Naive thymus-derived CD4-positive, alpha-beta T cell (primary cell): ENCODE measurements at places on chromosomes 1 and 21. TPM values are rescaled to one million over a fixed set of nuclear protein-coding genes. Genes with fewer than 3 reads are reported as not detected.

The LCK gene
- total RNA-seq = 292 TPM

The VANGL2 gene
- 0.05 TPM for total RNA-seq

DNA sequence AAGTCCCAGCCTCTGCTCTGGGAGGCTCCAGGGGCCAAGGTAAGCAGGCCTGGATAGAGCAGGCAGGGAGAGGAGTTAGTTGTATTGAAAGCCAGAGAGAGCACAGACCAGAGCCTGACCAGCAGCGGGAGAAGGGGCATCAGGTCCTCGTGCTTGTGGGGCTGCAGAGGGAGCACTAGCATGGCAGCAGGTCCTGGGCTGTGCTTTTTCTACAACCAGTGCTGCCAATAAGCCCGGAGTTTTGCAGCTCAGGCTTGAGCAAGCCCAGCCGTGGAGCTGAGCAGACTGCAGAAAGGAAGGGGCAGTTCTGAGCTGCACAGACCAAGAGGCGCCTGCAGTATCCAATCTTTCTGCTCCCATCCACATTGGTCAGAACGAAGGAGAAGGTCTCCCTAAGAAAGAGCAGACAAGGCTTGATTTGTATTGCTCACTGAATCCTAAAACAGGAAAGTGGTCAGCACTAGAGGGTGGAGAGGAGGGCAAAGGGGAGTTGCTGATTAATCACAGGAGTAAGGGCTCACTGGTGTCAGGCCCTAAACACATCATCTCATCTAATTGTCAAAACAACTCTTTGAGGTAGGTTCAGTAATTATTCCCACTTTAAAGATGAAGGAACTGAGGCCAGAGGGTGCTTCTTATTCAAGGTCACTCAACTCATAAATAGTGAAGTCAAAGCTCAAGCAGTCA is 2.7 kb downstream of the DENND2D start:
- peak; percentile 84 for DNase-seq

The MCOLN3 gene
- total RNA-seq = 11.1 and 11.5 TPM in 2 replicates

The CFAP57 gene
- 0.07 TPM for total RNA-seq

DNA sequence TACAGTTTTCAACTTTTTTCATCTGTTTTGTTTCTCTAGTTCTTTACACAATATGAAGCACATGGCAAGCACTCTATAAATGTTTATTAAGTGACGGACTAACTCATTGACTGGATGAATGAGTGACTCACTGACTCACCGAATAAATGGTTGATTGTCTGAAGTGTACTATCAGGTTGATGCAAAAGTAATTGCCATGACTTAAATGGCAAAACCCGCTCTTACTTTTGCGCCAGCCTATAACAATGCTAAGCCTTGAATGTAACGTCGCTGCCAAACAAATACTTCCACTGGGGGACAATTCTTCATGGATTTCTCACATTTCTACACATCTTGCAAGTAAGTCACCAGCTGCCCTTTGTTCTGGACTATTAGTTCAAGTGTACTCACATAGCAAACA is 109.0 kb upstream of the KCTD3 start:
- no peak for DNase-seq

The MYCL gene
- 0.25 TPM in 1 of 2 replicates, not detected in the other for total RNA-seq

The MROH7 gene
- total RNA-seq = 1.9 TPM

The LAMB3 gene
- 5.7 TPM for total RNA-seq

The RHD gene
- 0.27 TPM for total RNA-seq

DNA sequence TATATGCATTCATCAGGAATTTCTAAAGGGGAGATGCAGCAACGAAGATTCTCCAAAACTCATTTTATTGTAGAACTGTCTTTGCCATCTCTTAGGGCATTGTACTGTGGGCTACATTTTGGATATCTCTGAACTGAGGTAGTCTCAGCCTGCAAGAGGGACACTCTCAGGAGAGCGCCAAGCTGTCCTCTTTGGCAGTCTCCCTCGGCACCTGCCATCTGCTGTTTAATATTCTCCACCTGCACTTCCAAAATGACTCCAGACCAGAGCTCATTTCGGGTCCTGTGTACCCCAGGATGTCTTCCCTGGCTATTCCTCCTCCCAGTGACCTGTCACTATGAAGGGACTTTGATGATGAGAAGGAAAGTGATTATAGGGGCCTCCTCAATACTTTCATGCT is 356.3 kb upstream of the C1orf174 start:
- DNase-seq = no peak

GRCh38 chr1:23357138-23357908 is 12.3 kb downstream of the ZNF436 start:
- no peak for DNase-seq

- DNase-seq = no peak
Observed at GRCh38 chr1:208189183-208189582, 55.0 kb downstream of the PLXNA2 start.

DNA sequence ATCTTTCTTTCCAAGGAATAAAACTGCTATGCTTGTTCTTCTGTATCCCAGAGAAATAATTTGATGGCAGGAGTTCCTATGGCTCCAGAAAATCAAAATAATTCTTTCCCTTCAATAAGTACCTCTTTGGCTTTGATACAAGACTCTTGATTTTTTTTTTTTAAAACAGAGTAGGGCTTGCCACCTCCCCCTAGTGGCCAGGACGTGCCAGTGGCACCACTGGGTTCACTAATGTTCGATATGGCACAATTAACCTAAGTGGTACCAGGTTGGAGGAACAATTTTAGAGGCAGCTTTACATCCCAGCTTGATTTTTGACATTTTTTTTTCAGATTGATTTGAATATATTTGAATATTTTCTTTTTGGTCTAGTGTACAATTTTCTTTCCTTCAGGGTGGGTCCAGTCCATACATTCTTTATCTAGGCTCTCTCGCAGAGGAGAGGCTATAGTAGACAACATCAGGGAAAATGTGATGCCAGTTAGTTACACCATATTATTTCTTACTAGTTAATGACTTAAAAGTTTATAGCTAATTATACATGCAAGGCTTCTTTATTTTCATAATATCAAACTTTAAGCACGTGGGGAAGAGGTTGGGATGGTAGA is 330.9 kb downstream of the S1PR1 start:
- no peak for DNase-seq

GRCh38 chr1:12031039-12031980 is 12.0 kb downstream of the MIIP start:
- DNase-seq = no peak

GRCh38 chr1:233885196-233885920 is 19.1 kb upstream of the SLC35F3 start:
- DNase-seq = no peak

The HSD11B1 gene
- not detected for total RNA-seq

DNA sequence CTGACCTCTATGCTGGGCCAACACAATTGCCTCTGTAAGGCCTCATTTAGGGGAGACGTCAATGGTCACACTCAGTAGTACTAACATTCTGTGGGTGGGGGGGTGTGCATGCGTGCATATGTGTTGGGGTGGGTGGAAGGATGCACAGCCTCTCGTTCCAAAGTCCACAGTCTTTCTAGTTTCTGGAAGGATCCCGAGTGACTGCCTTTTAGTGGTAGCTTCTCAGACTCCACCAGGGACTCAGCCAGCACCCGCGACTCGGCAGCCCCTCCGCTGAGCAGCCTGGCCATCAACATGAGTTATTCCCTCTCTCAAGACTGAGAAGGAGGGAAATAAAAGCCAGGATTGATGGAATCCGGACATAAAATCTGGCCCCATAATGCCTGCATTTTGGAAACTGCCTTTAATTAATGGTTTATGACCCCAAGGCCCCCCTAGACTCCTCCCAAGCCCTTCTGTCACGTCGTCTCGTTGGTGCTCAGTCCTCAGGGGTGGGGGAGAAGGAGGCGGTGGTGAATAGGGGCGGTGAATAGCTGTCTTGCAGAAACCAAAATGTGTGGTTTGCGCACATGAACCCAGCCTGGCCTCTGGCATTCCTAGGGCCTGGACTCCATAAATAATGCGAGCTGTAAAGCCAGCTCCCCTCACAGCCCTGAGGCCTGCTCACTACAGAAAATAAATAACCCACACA is 65.1 kb upstream of the TMEM51 start:
- no peak for DNase-seq

GRCh38 chr1:115718011-115718754 is 50.3 kb downstream of the CASQ2 start:
- DNase-seq = no peak

The NUAK2 gene
- total RNA-seq = 20.9 TPM

The INKA2 gene
- total RNA-seq = not detected

GRCh38 chr21:38267136-38267755 is 10.5 kb downstream of the KCNJ15 start:
- no peak for DNase-seq

GRCh38 chr1:210072896-210073504 is 135.0 kb downstream of the SYT14 start:
- DNase-seq = no peak

The SOAT1 gene
- 41.1 TPM for total RNA-seq

DNA sequence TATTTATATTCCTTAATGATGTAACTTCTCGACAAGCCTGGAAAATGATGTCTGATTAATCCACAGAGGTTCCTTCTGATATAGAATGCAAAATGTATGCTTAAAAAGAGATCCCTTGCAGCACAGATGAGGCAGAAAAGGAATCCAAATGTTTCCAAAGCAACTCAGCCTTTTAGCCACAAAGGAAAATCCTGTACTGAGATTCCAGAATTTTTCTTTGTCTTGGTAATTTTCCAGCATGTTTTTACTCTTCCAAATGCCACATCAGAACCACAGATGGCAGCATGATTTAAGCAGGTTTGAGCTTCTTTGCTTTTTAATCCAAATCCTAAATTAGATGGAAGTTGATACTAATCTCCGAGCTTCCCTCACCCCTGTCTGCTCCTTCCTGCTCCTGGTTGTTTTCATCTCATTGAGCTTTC is 176.4 kb upstream of the PALMD start:
- DNase-seq = no peak

GRCh38 chr1:197027359-197027758 is 39.7 kb downstream of the F13B start:
- DNase-seq = no peak

- no peak for DNase-seq
Observed at GRCh38 chr1:36516372-36517010, 33.8 kb upstream of the CSF3R start.

DNA sequence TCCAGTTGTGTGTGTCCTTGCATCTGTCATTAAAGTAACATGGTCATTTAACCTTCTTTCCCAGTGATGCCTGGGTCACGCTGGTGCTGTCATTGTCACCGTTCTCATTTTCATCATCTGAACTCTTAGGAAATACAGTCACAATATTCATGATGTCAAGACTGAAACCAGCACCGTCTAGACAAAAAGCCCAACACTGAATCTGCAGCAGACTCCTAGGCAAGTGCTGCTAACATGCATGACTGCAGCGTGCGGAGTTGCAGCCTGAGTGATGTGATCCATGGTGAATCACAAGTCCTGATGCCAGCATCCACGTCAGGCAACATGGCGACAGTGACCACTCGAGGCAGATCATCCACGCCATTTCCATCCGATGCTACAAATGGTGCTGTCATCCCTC is 37.6 kb downstream of the MRPL37 start:
- DNase-seq = no peak

The MRPL9 gene
- total RNA-seq = 81.5 TPM

- no peak for DNase-seq
Observed at GRCh38 chr1:235051521-235051920, 77.1 kb downstream of the TOMM20 start.

GRCh38 chr1:228472655-228473054 is 14.5 kb upstream of the RNF187 start:
- DNase-seq = no peak

DNA sequence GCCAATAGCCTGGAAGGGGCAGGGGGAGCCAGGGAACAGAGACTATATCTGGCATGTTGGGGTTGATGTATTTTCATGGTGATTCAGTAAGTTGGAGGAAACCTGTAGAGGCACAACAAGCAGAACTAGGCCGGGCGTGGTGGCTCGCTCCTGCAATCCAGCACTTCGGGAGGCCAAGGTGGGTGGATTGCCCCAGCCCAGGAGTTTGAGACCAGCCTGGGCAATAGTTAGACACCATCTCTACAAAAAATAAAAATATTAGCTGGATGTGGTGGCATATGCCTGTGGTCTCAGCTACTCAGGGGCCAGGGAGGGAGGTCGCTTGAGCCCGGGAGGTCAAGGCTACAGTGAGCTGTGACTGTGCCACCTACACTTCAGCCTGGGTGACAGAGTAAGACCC is 10.1 kb upstream of the PTCH2 start:
- DNase-seq = no peak

DNA sequence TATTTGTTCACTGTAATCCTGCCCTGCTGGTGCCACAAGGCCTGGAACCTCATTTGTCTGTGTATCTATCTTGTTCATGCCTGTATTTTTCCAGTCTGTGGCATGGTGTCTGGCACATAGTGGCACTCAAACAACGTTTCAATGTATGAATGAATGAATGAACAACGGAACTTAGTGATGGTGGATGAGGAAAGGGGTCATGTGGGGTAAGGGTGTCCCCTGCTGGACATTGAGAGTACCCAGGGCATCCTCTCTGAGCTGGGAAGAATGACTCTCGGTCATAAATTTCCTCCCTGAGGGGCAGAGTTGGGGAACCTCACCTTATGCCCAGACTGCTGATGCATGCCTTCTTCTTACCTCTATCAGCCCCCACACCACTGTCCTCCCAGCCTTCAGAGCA is 18.9 kb upstream of the ZNF683 start:
- peak; percentile 42 for DNase-seq

DNA sequence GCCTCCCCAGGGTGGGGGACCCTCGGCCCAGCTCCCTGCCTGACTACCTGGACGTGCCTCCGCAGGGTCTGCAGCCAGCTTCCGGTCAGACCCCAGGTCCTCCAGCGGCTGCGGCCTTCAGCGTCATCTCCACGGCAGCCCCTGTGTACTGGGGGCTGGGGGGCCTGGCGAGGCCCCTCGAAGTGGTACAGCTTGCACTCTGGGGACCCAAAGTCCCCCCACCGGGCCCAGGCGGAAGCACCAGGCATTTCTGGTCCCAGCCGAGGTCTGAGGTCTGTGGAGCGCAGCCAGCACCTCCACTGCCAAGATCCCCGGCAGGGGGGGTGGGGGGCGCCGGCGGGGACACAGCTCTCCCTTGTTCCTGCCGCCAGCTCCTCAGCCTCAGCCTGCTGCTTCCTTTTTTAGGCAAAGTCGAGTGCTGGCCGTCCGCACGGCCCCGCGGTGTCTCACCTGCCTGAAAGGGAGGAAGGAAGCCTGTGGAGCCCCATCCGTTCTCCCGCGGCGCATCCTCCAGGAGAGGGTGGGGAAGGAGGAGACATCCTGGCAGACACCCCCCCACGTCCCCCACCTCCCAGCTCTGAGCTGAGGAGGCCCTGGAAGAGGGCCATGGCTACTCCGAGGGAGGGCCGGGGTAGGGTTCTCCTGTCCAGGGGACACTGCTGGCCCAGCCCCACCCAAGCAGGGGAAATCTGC is 1.2 kb upstream of the VWA1 start:
- no peak for DNase-seq

The LYPD8 gene
- not detected for total RNA-seq

- no peak for DNase-seq
Observed at GRCh38 chr1:6538956-6539355, 15.4 kb downstream of the NOL9 start.

- no peak for DNase-seq
Observed at GRCh38 chr21:17598437-17598836, 14.3 kb downstream of the BTG3 start.
